ENCODE measurements at places on chromosomes 12 and 14.
A peak's percentile ranks its signal among the peaks of the same experiment; 100 is the strongest.

DNA sequence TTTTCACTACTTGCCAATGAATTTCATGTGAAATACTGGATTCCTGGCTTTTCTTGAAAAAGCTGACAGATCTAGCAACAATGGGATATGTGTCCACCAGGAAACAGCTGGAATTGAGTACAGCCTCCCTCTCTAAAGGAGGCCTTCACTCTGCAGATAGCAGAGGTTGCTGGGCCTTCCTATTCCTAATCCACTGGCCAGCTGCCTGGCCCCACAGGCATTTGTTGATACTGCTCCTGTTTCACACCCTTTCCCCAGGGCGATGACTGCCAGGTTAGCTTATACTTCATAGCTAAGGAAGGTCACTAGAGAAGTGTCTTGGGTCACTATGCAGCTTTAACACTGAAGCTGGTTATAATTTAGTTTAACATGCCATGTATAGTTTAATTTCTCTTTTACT is 87.5 kb upstream of the PDZRN4 start:
- no peak for DNase-seq

GRCh38 chr14:96362071-96362964 is 823 bp downstream of the ATG2B start:
- DNase-seq: peak; percentile 65

DNA sequence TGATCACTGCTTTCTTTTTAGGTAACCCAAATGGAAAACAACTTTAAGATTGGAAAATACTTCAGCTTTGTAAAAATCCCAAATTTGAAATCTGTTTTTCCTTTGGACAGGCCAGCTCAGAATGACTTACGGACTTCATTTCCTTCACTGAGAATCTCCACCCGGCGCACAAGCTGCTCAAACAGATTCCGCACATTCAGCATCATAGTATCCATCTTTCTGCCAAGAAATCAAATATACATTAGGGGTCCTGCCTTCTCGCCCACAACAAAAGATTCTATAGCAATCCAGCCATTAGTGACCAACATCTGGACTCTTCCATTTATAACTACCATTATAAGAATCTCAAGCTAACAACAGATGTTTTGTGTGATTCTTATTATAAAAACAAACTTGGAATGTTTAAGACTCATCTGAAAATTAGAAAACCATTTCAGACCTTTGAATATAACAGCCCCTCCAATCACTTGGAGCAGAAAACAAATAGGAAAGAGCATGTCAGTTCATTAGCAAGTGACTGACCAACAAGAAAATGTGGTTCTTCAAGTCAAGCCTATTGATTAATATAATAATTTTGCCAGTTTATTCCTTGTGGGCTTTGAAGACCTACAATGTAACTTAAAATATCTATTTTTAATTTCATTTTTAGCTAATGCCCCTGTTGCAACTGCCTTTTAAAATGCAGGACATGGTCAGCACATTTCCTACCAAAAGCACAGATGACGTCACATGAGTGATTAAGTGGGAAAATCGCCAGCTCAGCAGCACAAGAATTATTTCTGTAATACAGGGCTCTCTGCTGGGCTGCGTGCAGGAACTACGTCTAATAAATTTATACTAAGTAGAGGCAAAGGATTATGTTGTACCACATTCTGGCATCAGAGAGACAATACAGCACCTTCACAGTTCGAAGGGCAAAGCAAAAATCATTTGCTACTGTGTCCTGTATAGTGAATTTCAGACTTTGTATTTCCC is 8.5 kb downstream of the RACGAP1 start:
- no peak for DNase-seq

DNA sequence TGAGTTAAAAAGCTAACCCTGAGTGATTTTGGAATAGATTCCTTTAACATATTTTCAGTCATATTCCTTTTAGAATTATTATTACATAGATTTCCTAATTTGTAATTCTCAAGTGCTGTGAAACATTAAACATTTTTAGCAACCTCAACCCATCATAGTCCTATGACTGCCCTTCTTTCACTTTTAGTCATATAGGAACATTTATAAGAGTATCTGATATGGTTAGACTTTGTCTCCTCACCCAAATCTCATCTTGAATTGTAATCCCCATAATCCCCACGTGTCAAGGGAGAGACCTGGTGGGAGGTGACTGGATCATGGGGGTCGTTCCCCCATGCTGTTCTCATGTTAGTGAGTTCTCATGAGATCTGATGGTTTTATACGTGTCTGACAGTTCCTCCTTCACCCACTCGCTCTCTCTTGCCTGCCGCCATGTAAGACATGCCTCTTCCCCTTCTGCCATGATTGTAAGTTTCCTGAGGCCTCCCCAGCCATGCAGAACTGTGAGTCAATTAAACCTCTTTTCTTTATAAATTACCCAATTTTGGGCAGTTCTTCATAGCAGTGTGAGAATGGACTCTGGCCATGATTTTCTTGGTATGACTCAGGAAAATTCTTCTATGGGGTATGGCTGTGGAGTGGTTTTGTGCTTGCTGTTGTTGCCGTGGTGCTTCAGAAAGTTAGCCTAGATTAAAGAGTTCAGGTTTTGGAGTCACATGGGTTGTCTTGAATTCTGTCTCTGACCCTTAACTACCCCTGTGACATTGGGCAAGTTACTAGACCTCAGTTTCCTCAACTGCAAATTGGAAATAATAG is 83.9 kb downstream of the FUT8 start:
- DNase-seq: no peak

Measured in activated CD8-positive, alpha-beta memory T cell treated with anti-CD3 and anti-CD28 coated beads for 24 hours (primary cell).